ENCODE measurements at places on chromosomes 13 and 19. TPM values are rescaled to one million over a fixed set of nuclear protein-coding genes. Genes with fewer than 3 reads are reported as not detected.

The PSG1 gene
- total RNA-seq, result not detected

The IGFL2 gene
- not detected for total RNA-seq

The ZNF587B gene
- 30.0 TPM for total RNA-seq

The GRK1 gene
- total RNA-seq, result not detected

The KCNC3 gene
- total RNA-seq, result 8.1 TPM

The PSG11 gene
- total RNA-seq, result not detected

The ANO8 gene
- 12.0 TPM for total RNA-seq

The RHPN2 gene
- total RNA-seq, result 2.2 TPM

The ZNF729 gene
- total RNA-seq, result not detected

The CRX gene
- not detected for total RNA-seq

The EBI3 gene
- 38.1 TPM for total RNA-seq

The CKM gene
- total RNA-seq, result not detected

The DYRK1B gene
- 18.2 TPM for total RNA-seq

All from spleen (tissue), 13 donors.